ENCODE measurements at places on chromosomes 2 and 18.

- DNase-seq = no peak
These were observed 43.4 kb downstream of the BCL2L11 start for GRCh38 chr2:111164078-111164477.

GRCh38 chr2:199985625-199986207 lies 30.3 kb downstream of the MAIP1 start:
- DNase-seq = peak; percentile 70

GRCh38 chr2:112640467-112640799 lies 5.3 kb upstream of the SLC20A1 start:
- DNase-seq = no peak

- no peak for DNase-seq
These were observed 167.7 kb downstream of the VAPA start for GRCh38 chr18:10081492-10081891.

DNA sequence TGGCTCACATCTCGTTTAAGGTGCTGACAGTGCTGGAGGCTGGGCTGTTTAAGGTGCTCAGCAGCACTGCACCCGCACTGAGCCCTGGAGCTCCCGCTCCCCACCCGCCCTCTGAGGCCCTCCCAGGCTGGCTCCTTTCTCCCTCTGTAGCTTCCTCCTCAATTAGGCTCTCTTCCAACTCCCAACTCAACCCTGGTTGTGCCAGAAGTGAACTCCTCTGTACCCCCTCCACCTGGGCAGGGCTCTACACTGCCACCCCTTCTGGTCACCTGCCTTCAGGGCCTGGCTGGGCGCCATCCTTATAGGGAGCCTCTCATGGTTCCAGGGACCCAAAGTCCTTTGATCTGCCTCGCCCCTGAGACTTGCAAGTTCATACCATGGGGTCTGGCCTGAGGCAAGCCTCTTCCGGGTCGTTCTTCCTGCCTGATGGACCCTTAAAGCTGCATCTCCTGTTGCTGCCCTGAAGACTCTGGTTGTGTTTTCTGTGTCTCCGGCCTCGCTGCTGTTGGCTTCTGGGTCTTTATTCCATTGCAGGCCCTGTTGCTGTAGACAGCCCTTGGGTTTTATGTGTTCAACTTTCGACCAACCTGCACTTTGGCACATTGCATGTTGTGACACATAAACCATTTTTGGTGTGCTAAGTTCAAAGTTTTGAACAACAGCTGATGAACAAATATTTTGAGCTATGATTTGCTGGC lies 199.6 kb downstream of the LDLRAD4 start:
- DNase-seq = no peak

DNA sequence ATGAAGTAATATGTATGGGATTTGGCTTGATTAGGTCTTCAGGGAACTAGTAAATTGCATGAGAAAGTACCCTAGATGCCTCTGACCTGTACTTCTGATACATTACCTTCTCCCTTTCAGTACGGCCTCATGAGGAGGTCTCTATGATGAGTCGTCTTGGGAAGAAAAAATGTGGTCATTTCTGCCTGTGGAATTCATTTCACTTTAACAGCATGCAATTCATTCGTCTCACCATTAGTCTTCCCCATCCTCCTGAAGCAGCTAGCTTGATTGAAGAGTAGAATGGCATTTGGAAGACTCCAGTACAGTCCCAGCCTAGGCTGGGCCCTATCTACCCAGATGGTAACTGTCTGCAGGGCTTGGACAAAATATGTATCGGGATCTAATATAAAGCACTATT lies 52.2 kb downstream of the TMX3 start:
- DNase-seq = peak; percentile 45

DNA sequence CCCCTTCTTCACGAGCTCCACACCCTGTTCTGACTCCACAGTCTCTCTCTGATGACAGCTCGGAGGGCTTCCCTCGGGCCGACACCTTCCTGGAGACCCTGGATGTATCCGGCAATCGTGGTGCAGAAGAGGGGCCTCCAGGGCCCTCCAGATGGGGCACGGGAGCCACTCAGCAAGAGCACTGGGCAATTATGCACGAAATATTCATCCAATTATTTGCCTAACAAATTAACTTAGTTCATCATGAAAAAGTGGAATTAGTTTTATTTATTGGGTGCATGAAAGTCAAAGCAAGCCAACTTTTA lies 277.3 kb upstream of the HDAC4 start:
- no peak for DNase-seq

- DNase-seq = no peak
These were observed 24.6 kb downstream of the KIF3C start for GRCh38 chr2:25957743-25958142.

DNA sequence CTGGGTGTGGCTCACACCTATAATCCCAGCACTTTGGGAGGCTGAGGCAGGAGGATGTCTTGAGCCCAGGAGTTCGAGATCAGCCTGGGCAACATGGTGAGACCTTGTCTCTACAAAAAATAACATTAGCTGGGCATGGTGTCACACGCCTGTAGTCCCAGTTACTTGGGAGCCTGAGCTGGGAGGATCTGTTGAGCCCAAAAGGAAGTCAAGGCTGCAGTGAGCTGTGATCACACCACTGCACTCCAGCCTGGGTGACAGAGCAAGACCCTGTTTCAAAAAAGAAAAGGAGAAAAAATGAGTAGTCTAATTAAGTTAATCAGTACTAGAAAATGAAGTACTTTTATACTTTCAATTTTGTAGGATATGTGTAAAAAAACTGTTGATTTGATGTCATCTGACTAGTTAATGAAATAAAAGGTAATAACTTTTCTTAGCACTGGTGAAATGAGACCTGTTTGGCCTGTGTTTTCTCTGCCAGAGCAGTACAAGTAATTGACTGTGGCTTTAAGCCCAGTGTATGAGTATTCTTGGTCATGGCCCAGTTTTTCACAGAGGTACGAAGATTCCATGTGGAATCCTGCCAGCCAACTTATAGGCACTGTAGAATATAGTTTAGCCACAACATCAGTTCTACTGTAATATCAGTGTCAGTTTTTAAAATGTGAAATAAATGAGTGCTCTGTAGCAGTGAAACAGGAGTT lies 35.8 kb downstream of the MFSD6 start:
- DNase-seq = no peak

Measured in HFFc6 (cell line).